H54 (cell line): ENCODE measurements at places on chromosomes 5 and 9.
A peak's percentile ranks its signal among the peaks of the same experiment; 100 is the strongest.

GRCh38 chr5:74293182-74293581 lies 347.3 kb downstream of the ENC1 start:
- no peak for DNase-seq

DNA sequence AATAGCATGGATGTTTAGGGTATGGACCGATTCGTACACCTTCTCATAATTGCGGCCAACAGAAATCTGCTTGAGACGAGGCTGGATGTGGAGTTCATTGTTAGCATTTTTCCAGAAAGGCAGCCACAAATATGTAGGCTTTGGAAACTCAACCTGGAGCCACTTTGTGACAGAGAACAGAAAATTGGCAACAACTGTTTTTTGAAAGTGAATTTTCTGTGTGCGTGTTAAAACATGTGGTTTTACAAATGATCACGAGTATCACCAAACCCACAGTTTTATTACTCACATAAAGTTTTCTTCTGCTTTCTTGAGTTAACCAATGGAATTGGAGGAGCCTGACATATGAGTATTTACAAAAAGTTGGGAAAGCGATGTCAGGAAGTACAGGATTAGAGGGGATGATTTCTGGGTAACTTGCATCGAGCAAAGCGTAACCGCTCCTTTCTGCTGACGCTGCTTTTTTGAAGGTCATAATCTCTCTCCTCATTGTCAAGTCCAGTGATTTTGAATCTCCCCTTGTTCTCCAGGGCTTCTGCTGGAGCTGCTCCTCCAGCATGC lies 138.5 kb upstream of the TAF11L2 start:
- no peak for DNase-seq

GRCh38 chr5:98227489-98227888 lies 546.0 kb upstream of the RGMB start:
- no peak for DNase-seq

- no peak for DNase-seq
Observed at GRCh38 chr9:102178811-102179210, 440.4 kb upstream of the GRIN3A start.

GRCh38 chr5:174690271-174690670 lies 34.1 kb upstream of the MSX2 start:
- peak; percentile 40 for DNase-seq
